ENCODE measurements at places on chromosomes 3 and 15. TPM values are rescaled to one million over a fixed set of nuclear protein-coding genes. Genes with fewer than 3 reads are reported as not detected.

Gene MKRN2OS
- total RNA-seq: not detected

Gene TICRR
- 2.3 TPM for total RNA-seq

Gene ZCWPW2
- 4.2 TPM for total RNA-seq

Gene P2RY13
- not detected for total RNA-seq

GRCh38 chr3:67809370-67809935 is 155.0 kb upstream of the SUCLG2 start:
- DNase-seq: no peak

GRCh38 chr3:128423525-128424147 is 43.1 kb downstream of the DNAJB8 start:
- no peak for DNase-seq
